MCF 10A (cell line): ENCODE measurements at places on chromosomes 3 and 15. TPM values are rescaled to one million over a fixed set of nuclear protein-coding genes. Genes with fewer than 3 reads are reported as not detected.

DNA sequence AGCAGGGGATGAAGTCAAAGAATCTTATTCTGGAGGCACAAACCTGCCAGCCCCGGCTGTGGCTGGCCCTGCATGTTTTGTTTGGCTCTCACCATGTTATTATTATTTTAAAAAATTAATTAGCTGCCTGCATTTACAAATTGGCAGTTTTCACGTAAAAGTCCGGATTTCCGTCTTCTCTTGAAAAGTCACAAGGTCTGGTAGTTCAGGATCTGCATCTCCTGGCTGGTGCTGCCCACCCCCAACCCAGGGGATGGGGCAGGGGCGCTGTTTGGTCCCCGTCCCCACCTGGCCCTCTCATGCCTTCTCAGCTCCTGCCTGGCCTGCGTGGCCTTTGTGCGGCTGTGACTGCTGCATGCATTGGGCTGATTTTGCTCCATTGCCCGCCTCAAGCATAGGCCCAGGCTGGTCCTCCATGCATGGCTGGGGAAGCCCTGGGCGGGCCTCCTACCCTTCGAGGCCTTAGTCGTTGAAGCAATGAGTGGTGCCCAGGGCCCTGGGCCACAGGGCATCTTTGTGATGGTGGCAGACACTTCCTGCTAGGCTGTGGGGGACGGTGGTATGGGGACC, 2.0 kb downstream of the FBLN2 start:
- no peak overlapping the region for H3K27ac ChIP-seq
- no peaks in the 10 kb centered on the region for H3K27me3 ChIP-seq
- H3K4me1 ChIP-seq = peaks cover 9% of the 10 kb centered on the region
- H3K36me3 ChIP-seq = peaks cover 6% of the 10 kb centered on the region
- H3K4me3 ChIP-seq = no peak overlapping the region
- no peak for DNase-seq

- peak; percentile 38 for DNase-seq
- H3K27me3 ChIP-seq = no peaks in the 10 kb centered on the region
- H3K4me3 ChIP-seq = no peak overlapping the region
- no peaks in the 10 kb centered on the region for H3K4me1 ChIP-seq
- no peak overlapping the region for H3K27ac ChIP-seq
Measured at GRCh38 chr15:34644061-34644460, 60.6 kb upstream of the GOLGA8B start.

VIPR1 gene
- 0.28 and 0.54 TPM in 2 replicates for total RNA-seq

DNA sequence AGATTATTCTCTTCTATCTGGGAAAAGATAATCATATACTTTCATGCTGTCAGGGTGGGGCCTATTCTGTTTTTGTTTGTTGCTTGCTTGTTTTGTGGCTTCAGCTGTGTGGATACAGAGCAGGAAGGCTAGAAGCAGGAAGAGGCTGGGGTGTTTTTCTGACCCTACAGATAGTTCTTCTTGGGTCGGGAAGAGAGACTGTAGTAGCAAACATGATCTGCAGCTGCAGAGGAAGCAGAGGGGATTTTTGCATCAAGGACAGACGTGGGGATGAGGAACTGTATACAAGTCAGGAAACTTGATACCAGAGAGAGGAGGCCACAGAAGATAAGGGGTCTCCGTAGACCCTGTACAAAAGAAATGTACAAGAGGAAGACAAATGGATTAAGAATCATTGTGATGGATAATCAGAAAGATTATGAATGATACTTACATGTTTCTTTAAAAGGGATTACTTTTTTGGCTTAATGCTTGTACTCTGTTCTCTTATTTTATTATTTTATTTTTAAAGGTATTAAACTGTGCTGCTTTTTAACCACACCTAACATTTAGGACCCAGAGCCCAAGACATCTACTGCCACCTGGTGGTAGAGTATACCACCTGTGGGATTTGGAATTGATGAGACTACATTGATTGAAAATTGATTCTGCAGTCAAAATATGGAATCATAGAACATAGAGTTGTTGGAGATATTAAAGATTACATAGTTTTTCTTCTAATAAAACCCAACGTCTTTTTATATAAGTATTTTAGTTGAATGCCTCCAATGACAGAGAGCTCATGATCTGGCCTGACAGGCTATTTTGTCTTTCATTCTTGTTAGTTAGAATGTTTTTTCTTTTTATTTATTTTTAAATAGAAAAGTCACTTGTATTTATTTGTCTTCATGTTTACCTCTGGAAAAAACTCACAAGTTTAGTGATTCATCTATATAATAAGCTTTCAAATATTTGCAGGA, 87.3 kb upstream of the ROPN1 start:
- no peaks in the 10 kb centered on the region for H3K4me1 ChIP-seq
- H3K27ac ChIP-seq = no peak overlapping the region
- H3K27me3 ChIP-seq = peaks cover 78% of the 10 kb centered on the region
- DNase-seq = peak; percentile 48
- H3K36me3 ChIP-seq = no peaks in the 10 kb centered on the region
- H3K4me3 ChIP-seq = no peak overlapping the region

ADAMTSL3 gene
- total RNA-seq = 1.2 TPM in 2 replicates

MYL3 gene
- not detected in 2 replicates for total RNA-seq

DNA sequence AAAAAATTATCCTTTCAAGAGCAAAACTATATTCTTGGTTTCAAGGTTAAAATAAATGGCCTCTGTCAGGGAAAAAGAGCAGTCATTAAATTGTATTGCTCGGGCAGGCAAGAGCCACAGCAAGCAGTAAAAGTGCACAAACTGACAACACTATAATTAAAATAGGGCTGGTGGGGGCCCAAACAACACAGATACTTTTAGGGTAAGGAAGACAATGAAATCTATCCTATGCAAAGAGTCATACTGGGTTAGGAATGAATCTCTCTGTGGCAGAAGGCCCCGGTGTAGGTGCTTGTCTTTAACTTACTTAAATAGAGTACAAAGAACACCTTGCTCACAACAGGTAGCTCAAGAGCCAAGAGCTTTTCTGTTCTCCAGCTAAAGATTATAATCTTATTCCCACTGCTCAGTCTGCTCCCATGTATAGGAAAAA, 94.7 kb downstream of the DLG1 start:
- no peaks in the 10 kb centered on the region for H3K36me3 ChIP-seq
- H3K27me3 ChIP-seq = no peaks in the 10 kb centered on the region
- no peak for DNase-seq
- H3K4me3 ChIP-seq = no peak overlapping the region

UACA gene
- total RNA-seq = 32.6 and 37.0 TPM in 2 replicates

DNA sequence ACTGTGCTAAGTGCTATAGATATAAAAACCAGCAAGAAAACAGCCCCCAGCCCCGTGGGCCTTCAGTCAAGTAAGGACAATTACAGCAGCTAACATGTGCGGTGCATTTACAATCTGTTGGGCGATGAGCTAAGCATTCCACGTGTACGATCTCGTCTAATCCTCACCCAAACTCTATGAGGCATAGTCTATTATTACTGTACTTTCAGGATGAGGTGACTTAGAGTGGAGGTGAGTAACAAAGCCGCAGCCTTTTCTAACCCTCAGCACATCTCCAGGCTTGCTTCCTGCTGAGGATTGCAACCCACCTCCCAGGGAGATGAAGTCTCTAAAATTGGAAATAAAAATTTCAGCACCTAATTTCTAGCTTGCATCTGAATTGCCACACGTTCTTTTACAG, 53.2 kb upstream of the MCF2L2 start:
- no peaks in the 10 kb centered on the region for H3K4me1 ChIP-seq
- H3K4me3 ChIP-seq = no peak overlapping the region
- no peak overlapping the region for H3K27ac ChIP-seq
- no peak for DNase-seq
- H3K27me3 ChIP-seq = peaks cover 5% of the 10 kb centered on the region

CCDC54 gene
- not detected in 2 replicates for total RNA-seq

TMEM108 gene
- not detected in 2 replicates for total RNA-seq

DNA sequence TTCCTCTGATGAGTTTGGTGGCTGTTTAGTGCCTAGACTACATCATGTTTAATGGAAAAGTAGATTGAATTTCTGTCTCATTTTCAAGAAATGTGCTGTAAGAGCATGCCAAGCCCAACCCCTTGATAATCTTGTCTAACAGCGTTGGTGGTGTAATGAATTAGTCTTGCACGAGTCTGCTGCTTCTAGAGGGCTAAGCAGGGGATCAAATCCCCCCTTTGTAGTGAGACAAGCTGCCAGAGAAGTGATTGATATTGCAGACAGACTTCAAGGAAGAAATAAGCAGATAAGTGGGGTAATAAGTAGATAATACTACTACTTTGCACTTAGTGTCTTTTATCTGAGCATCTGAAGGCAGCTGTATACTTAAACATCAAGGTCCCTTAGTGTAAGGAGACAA, 141.4 kb downstream of the TP63 start:
- H3K4me1 ChIP-seq = peaks cover 17% of the 10 kb centered on the region
- H3K27ac ChIP-seq = peak overlapping the region; percentile 33
- H3K27me3 ChIP-seq = no peaks in the 10 kb centered on the region
- no peaks in the 10 kb centered on the region for H3K36me3 ChIP-seq
- DNase-seq = no peak
- H3K4me3 ChIP-seq = peak overlapping the region; percentile 29

DNA sequence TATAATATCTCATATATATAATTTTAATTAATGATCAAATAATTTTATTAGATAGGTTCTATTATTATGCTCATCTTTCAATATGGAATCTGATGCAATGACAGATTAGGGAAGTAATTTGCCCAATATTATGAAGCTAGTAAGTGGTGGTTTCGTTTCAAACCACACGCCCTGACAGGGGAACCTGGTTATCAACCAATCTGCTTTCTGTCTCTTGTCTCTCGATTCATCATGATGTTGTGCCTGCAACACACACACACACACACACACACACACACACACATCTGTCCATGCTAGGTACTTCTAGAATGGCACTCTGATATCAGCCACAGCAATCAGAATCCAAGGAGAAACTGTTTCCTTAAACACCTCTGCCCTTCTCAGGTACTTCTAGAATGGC, 128.4 kb downstream of the ZBBX start:
- H3K4me1 ChIP-seq = peaks cover 7% of the 10 kb centered on the region
- no peak overlapping the region for H3K4me3 ChIP-seq
- no peaks in the 10 kb centered on the region for H3K36me3 ChIP-seq
- no peak overlapping the region for H3K27ac ChIP-seq
- H3K27me3 ChIP-seq = no peaks in the 10 kb centered on the region
- no peak for DNase-seq

GRCh38 chr15:98551936-98552562, 96.3 kb upstream of the IGF1R start:
- DNase-seq = no peak
- H3K27me3 ChIP-seq = peaks cover 27% of the 10 kb centered on the region
- no peak overlapping the region for H3K27ac ChIP-seq
- peaks cover 5% of the 10 kb centered on the region for H3K4me1 ChIP-seq
- no peaks in the 10 kb centered on the region for H3K36me3 ChIP-seq

- H3K36me3 ChIP-seq = no peaks in the 10 kb centered on the region
- no peak overlapping the region for H3K4me3 ChIP-seq
- DNase-seq = no peak
- H3K4me1 ChIP-seq = peaks cover 7% of the 10 kb centered on the region
- no peaks in the 10 kb centered on the region for H3K27me3 ChIP-seq
- no peak overlapping the region for H3K27ac ChIP-seq
Measured at GRCh38 chr15:71203586-71204474, 88.6 kb downstream of the THSD4 start.

NUP210 gene
- 6.9 and 8.4 TPM in 2 replicates for total RNA-seq

DNA sequence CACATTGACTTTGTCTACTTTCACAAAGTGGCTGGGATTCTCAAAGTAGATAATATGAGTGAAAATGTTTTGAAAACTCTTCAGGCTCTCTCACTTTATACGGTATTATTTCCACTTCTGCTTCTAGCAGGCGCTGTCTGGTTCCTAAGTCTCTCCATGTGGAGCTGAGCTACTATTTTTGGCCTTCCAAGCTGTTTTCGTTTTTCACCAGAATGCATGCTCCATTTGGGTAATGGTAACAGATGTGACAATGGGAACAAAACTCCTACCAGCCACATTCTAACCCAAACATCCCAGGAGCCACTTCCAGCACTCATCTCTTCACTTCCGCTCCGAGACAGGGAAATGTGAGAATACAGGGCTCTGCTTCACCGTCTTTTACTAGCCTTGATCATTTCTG, 586.7 kb downstream of the NTRK3 start:
- H3K4me3 ChIP-seq = no peak overlapping the region
- no peak for DNase-seq
- no peaks in the 10 kb centered on the region for H3K27me3 ChIP-seq
- no peak overlapping the region for H3K27ac ChIP-seq
- H3K36me3 ChIP-seq = no peaks in the 10 kb centered on the region

- peaks cover 17% of the 10 kb centered on the region for H3K36me3 ChIP-seq
- peaks cover 12% of the 10 kb centered on the region for H3K4me1 ChIP-seq
- no peak for DNase-seq
- H3K27me3 ChIP-seq = no peaks in the 10 kb centered on the region
- H3K4me3 ChIP-seq = no peak overlapping the region
Measured at GRCh38 chr15:45136378-45136764, 6.6 kb downstream of the DUOX1 start.

EXD1 gene
- total RNA-seq = 0.12 and 0.37 TPM in 2 replicates

- no peaks in the 10 kb centered on the region for H3K27me3 ChIP-seq
- peak within 1 kb of the TSS; percentile 83 for H3K27ac ChIP-seq
- DNase-seq = peak; percentile 98
- peaks cover 19% of the 10 kb centered on the region for H3K36me3 ChIP-seq
- peaks cover 25% of the 10 kb centered on the region for H3K4me1 ChIP-seq
Measured at GRCh38 chr15:40952901-40953712, at the start of gene CHAC1. Gene CHAC1 (plus strand): TSS chr15:40953471. CDS start chr15:40953584, 113 bp downstream.
